ENCODE measurements at places on chromosomes 1 and 21.

DNA sequence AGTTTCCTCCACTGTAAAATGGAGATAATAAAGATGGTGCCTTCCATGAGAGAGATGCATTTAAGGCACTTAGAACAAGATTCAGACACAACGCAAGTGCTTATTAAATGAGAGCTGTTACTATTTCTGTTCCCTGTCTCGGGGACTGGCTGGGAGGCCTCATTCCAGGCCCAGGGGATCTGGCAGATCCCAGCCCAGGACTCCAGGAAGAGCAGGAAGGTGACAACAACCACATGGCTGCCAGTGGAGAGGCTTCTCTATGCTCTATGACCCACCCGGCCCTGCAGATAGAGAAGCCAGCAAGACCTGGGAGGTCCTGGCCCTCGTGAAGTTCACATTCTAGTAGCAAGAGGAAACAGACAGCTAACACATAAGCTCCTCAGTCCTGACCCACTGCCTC is 175.5 kb downstream of the ACTL8 start:
- no peak for DNase-seq

DNA sequence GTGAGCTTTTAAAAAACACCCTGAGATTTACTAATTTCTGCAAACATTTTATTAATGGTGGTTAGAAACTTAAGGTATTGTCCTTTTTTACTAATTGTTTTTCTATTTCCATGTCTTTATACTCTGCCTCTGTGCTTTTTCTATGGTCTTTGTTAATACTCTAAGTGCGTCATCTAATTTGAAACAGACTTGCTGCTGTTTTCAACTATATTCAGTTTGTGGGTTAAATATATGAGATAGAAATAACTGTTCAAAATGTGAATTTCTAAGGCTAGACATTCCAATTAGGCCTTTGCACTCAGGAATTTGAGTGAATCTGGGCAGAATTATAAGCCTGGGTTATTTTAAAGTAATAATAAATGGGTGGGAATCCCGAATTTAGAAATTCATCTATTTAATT is 82.4 kb upstream of the COL11A1 start:
- DNase-seq = no peak

DNA sequence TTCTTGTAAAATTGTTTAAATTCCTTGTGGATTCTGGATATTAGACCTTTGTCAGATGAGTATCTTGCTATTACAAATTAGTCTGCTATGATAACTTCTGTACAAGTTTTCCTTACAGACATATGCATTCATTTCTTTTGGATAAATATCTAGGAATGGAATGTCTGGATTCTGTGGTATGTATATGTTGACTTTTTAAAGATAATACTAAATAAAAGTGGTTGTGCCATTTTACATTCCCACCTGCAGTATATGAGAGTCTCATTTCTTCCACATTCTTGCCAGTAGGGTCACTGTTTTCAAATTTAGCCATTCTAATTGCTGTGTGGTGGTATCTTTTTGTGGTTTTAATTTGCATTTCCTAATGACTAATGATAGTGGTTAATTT is 53.9 kb downstream of the SYDE2 start:
- DNase-seq = no peak

DNA sequence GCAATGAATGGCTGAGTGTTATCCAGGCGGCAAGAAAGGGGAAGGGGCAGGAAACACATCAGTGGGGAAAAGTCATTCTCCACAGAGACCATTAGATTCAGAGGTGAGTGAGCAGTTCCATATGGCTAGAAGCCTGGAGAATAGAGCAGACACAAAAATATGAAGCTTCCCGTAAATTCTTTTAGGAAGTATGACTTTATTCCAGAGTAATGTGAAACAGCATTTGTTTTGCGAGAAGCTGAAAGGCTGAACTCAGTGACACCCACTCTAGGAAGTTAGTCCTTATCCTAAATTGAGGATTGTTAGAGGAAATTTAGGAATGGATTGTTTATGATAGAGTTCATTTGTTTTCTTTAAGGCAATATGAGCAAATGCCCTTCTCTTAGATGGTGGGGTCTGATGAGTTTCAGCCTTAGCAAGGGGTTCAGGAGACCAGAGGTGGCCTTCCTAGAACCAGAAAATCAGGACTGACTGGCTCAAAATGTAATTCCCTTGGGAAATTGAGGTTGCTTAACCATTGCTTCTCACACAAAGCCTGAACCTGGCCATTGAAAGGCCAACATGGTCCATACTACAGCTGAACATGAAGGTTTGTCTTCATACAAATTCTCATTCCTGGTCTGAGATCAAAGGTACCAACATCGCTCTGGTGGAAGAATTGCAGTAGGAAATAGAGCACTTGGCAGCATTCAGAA is 167.5 kb downstream of the TPR start:
- DNase-seq = no peak

GRCh38 chr1:205792481-205792881 is 17.2 kb upstream of the RAB29 start:
- no peak for DNase-seq

DNA sequence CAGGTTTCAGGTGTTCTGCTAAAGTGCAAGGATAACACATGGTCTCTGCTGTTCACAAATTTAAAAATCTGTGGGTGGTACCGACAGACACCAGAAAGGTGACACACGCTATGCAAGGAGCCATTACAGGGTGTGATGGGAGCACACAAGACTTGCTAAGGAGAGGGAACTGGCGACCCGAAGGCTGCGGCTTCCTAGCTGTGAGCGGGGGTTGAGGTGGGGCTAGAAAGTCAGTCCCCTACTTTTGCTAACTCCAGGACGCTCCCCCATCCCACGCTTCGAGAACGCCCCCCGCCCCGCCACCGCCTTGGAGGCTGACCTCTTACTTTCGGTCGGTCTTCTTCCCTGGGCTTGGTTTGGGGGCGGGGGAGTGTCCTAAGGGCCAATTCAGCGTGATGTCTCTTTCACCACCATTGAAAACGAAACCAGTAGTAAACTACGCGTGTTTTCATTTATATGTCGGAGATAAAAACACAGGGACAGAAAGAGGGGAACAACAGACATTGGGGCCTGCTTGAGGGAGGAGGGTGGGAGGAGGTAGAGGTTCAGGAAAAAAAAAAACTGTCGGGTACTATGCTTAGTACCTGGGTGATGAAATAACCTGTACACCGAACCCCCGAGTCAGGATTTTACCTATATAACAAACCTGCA is 1.1 kb downstream of the CKS1B start:
- peak; percentile 72 for DNase-seq

GRCh38 chr1:178934546-178934945 is 63.7 kb upstream of the ANGPTL1 start:
- no peak for DNase-seq

All from activated naive CD4-positive, alpha-beta T cell treated with Interleukin-2 at 50 U/mL for 16 hours (primary cell).